ENCODE measurements at places on chromosomes 16 and 17.

- no peak for DNase-seq
Measured at GRCh38 chr16:70679671-70680494, 6.0 kb downstream of the MTSS2 start.

DNA sequence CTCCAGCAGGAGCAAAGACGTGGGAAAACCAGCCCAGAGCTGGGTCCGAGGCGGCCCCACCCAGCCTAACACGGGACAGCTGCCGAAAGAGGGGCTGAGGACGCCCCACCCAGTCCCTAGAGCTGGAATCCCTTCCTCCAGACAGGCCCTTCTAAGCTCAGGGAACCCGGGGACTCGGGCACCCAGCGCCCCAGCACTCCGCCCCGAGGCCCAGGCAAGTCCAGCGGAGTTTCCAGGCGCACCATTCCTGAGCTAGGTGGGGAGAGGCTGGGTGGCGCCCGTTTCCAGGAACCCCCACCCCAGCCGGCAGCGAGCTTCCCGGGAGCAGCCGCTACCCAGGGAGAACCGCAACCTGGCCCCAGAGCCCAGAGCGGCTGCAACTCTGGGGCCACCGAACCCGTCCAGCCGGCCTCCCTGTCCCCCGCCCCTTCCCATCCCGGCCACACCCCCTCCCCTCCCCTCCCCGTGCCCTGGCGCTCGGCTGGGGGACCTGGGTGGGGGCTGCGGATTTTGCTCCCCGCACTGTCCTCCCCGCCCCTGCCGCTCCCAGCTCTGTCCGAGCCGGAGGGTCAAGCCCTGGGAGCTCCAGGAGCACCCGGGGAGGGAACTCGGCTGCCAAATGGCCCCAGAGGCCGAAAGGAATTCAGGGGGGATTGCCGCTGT is 536 bp downstream of the TMC6 start:
- peak; percentile 14 for DNase-seq

DNA sequence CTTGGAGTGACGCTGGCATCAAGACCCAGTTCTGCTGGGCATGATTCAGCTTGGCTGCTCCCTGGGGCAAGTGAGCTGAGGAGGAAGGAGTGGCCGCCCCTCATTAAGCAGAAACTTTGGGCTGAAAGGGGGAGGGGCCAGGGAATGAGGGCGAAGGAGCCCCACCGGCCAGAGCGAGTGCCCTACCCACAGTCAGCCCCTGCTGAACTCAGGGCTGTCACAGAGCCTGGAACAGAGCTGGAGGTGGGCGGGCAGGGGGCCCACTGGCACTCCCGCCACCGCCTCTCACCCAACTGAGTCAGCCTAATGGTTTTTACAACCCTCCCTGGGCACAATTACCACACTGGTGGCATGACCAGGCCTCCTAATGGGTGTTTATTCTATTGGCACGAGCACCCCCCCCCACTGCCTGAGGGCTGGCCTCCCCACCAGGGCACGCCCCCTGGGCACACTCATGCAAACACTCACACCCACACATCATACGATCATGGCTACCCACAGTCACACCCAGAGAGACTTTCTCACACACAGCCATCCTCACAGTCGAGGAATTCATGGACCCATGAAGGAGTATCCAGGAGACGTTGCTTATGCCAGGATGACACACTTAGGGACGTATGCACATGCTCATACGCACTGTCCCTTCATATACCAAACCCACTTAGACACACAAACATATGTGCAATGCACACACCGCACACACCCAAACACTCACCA is 19.2 kb downstream of the UNC119 start:
- DNase-seq: no peak

- DNase-seq: no peak
Measured at GRCh38 chr17:57585341-57586195, 159.5 kb downstream of the CCDC182 start.

GRCh38 chr16:70252355-70252988 is 732 bp upstream of the EXOSC6 start:
- no peak for DNase-seq

GRCh38 chr16:85914423-85914794 is 15.4 kb downstream of the IRF8 start:
- DNase-seq: no peak

- no peak for DNase-seq
Measured at GRCh38 chr17:50189550-50190292, 11.7 kb downstream of the COL1A1 start.

- no peak for DNase-seq
Measured at GRCh38 chr17:13395862-13396261, 205.9 kb downstream of the HS3ST3A1 start.

DNA sequence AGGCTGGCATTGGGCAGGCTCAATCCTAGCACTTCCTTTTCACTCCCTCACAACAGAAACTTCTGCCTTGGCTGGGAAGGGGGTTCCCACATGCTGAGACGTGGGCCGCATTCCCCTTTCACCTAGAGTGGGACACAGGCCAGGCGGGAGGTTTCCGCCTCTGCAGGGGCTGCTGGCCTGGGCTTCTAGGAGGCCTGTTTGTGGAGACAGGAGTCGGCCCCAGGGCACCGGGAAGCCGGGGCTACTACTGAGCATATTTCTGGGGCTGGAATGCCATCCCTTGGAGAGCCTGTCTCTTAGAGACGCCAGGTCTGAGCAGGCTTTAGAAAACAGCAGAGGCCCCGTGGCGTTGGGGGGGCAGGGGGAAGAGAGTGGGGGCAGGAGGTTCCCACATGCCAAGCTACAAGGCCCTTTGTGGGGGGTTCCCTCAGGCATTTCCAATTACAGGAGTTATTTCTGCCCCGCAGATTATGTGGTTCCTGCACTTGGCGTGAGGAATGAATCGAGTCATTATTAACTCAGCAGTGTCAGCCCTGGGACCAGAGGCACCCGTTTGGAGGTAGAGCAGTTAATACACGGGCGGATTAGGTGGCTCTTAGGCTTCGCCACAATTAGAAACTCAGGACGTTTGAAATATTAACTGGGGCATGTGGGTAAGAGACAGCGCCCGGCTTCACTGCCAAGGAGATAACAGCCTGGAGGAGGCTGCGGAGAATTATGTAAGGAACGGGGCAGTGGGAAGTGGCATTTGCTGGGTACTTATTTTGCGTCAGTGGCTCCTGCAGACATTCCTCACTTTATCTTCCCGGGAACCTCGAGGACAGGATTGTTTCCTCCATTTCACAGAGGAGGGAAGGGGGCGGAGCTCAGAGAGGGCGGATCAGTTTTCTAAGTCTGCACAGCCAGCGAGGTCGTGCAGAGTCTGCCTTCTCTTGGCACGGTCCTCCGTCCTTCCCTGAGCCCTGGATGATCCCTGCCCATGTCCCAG is 162.5 kb downstream of the MAF start:
- no peak for DNase-seq

- DNase-seq: no peak
Measured at GRCh38 chr16:55735120-55735781, 79.5 kb downstream of the SLC6A2 start.

DNA sequence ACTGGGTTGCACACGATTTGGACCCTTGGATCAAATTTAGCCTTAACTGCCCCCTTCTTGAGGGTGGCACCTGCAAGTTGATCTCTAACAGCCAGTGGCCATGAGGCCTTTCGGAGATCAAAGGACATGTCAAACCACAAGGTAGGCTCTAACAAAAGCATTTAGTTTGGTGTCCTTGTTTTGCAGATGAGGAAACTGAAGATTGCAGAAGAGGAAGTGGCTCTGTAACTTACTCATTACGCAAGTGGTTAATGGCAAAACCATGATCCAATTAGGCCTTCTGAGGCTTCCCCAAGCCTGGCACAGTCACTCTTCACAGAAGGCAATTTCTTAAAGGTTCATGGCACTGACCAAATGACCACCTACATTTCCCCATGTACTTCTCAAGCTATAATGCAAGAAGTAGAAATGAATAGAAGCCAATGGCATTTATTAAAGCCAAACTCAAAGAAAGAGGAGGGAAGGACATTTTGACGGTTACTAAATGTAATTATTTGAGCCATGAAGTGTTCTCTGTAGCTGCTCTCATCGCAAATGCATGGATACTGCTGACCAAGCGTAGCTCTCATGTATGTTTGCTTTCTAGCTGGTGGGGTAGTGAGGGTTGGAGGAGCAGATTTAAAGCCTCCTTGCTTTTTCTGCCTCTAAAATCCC is 32.8 kb upstream of the ABCC12 start:
- DNase-seq: no peak

DNA sequence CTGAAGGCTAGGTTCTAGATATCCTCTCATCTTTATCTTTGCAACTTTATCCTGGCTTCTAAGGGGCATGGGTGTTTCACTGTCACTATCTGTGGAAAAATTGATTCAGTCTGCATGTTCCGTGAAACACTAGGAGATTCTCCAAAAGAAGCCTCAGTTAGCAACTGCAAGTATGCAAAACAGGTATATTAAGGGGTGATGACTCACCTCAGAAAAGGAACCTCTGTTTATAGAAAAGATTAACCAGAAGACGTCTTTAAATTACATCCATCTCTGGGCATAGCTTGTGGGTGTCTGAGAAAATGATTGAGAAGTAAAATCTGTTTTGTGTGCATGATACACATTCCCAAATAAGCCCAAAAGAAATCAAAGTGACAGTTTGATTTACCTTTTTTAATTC is 353.8 kb upstream of the HSBP1 start:
- DNase-seq: no peak

DNA sequence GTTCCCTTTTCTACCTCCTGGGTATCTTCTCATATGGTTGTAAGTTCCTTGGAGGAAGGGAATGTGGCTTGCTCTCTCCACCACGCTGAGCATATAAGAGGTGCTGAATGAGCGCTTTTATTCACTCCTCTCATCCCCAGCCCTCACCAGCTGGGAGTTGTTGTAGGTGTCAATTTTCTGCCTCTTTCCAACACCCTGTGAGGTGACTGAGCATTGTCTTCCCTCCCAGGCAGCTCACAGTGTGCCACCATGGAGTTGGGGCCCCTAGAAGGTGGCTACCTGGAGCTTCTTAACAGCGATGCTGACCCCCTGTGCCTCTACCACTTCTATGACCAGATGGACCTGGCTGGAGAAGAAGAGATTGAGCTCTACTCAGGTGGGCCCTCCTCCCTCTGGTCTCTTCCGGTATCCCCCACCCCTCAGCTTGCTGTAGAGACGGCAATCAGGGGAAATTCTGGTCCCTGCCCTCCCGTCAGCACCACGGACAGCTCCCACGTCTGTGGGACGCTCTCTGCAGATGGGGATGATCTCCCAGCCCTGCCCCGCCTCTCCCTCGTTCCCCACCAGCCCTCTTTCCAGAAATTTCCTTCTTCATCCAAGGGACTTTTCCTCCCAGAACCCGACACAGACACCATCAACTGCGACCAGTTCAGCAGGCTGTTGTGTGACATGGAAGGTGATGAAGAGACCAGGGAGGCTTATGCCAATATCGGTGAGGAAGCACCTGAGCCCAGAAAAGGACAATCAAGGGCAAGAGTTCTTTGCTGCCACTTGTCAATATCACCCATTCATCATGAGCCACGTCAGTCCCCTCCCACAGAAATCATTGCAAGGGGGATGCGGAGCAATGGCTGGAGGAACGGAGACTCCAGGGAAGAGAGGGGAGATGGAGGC is 18.3 kb downstream of the CIITA start:
- peak; percentile 20 for DNase-seq

DNA sequence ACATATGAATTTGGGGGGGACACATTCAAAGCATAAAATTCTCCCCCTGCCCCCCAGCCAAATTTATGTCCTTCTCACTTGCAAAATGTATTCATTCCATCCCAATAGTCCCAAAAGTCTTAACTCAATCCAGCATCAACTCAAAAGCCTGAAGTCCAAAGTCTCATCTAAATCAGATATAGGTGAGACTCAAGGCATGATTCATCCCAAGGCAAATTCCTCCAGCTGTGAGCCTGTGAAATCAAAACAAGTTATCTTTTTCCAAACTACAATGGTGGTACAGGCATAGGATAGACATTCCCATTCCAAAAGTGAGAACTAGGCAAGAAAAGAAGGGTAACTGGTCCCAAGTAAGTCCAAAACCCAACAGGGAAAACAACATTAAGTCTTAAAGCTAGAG is 5.9 kb upstream of the GOSR2 start:
- no peak for DNase-seq

DNA sequence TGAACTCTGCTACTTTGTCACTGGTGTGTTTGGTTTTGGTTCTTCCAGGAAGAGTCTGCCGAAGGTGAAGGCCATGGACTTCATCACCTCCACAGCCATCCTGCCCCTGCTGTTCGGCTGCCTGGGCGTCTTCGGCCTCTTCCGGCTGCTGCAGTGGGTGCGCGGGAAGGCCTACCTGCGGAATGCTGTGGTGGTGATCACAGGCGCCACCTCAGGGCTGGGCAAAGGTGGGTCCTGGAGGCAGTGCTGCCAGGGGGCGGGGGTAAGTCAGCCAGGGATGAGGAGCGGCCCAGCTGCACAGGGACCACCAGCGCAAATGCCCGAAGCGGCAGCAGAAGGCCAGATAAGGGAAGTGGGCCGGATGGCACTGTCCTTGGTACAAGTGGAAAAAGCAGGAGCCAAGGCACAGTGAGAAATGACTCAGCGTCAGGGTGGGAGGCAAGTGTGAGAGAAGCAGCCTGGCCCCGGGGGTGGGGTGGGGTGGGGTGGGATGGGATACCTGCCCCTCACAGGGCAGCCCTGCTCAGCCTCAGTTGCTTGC is 41.9 kb downstream of the TMEM11 start:
- DNase-seq: no peak

- DNase-seq: no peak
Measured at GRCh38 chr16:72226136-72226535, 54.2 kb upstream of the PMFBP1 start.

DNA sequence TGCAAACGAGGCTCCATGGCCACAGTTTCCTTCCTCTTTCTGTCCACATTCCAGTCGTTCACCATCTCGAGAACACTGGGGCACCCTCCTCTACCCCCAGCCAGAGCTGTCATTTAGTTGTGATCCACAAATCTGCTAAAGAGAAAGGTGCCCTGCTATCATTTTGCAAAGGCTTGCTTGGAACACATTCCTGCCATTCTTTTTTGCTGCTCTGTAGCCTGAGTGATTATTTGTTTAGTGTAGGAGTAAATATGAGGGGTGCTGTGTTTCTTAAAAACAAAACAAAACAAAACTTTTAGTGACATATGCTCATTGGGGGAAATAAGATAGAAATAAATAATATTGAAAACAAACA is 166.7 kb downstream of the PRKCA start:
- DNase-seq: no peak

DNA sequence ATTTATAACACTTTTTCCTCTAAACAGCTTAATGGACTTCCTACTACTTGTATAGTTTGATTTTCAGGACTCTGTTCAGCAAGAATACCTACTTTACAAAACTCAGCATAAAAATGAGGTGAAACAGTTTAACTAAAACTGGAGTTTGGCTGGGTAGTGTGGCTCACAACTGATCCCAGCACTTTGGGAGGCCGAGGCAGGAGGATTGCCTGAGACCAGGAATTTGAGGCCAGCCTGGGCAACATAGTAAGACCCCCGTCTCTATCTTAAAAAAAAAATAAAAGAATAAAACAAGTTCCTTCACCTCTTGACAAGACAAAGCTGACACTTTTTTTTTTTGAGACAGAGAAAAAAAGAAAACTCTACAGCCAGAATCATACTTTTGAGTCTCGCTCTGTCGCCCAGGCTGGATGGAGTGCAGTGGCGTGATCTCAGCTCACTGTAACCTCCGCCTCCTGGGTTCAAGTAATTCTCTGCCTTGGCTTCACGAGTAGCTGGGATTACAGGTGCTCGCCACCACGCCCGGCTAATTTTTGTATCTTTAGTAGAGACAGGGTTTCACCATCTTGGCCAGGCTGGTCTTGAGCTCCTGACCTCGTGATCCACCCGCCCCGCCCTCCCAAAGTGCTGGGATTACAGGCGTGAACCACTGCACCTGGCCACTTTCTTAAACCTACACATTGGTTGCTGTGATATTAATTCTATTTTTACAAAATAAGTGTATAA is 2.6 kb downstream of the PDF start:
- DNase-seq: no peak

Data from activated gamma-delta T cell treated with Interleukin-2 at 50 U/mL for 16 hours (primary cell).